ENCODE measurements at places on chromosomes 2 and 18.

DNA sequence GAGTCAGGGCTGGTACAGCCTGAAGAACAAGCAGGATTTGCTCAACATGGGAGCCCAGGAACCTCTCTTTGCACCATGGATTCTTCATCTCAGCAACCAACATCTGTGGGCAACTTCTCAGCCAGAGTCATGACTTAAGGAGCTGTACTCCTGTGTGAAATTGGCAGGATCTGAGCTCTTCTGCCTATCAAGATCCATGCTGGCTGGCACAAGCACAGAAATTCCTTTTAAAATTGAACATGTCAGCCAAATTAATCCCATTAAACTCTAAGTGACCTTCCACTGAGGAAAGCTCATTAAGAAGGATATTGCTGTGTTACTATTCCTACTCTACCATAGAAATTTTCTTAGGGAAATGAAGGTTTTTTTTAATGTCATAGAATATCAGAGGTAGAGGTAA lies 110.5 kb upstream of the SCG2 start:
- DNase-seq: no peak

DNA sequence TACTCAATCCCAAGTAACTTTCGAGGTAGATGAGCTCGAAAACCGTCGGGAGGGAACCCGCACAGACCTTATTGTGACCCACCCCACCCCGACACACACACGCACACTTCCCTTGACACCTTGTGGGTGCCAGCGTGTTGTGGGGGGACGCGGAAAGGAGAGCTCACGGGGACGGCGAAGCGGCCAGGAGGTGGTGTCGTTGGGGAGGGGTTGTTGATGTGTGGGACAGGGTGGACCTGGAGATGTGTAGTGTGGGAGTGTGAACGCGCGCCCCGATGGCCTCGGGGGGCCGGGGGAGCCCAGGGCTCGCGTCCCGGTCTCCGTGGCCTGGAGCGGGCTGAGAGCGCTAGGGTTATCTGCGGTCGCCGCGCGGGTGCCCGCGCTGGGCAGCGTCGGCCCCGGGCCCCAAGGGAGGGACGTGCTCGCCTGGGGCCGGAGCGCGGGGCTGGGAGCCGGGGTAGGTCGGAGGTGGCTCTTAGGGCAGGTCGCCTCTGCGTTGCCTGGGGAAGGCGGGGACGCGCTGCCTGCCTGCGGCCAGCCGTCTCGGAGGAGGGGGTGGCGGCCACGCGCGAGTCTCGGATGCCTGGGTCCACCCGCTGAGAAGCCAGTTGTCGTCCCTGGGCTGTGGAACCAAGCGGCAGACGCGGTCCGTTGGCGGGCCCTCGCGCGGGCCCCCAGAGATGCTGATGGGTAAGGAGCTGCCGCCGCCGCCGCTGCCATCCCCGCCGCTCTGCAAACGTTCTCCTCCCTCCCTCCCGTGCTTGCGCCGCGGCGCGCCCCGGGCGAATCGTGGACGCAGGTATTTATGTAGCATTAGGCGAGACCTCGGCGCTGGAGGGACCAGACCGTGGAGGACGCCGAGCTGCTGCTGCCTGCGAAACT lies 1.6 kb downstream of the KLHL29 start:
- DNase-seq: no peak

GRCh38 chr2:72394541-72395070 lies 246.9 kb upstream of the CYP26B1 start:
- DNase-seq: no peak

- DNase-seq: no peak
These were observed 243.2 kb upstream of the BOD1L2 start for GRCh38 chr18:56903686-56904085.

DNA sequence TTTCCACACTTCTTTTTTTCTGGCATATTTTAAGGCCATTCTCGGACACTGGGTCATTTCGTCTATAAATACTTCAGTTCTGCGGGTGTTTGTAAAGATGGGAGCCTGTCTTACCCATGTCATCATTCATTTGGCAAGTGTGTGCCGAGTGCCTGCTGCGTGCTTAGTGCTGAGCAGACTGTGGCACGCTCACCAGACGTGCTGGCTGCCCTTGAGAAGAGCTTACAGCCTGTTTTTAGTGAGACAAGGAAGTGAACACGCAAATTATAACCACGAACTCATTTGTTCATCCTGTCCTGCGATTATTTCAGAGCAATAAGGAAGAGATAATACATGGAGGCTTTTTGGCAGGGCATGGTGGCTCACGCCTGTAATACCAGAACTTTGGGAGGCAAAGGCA lies 10.4 kb upstream of the STON1 start:
- DNase-seq: no peak

GRCh38 chr18:75220551-75221355 lies 10.2 kb downstream of the TSHZ1 start:
- DNase-seq: no peak

- DNase-seq: no peak
These were observed 171.8 kb downstream of the CDH2 start for GRCh38 chr18:28005164-28005563.

GRCh38 chr2:47675196-47675825 lies 107.6 kb upstream of the MSH6 start:
- no peak for DNase-seq

Measured in CD4-positive, alpha-beta T cell (primary cell).